ENCODE measurements at places on chromosomes 1 and 21.

- DNase-seq: no peak
Measured at GRCh38 chr21:36703626-36704280, 4.8 kb downstream of the SIM2 start.

DNA sequence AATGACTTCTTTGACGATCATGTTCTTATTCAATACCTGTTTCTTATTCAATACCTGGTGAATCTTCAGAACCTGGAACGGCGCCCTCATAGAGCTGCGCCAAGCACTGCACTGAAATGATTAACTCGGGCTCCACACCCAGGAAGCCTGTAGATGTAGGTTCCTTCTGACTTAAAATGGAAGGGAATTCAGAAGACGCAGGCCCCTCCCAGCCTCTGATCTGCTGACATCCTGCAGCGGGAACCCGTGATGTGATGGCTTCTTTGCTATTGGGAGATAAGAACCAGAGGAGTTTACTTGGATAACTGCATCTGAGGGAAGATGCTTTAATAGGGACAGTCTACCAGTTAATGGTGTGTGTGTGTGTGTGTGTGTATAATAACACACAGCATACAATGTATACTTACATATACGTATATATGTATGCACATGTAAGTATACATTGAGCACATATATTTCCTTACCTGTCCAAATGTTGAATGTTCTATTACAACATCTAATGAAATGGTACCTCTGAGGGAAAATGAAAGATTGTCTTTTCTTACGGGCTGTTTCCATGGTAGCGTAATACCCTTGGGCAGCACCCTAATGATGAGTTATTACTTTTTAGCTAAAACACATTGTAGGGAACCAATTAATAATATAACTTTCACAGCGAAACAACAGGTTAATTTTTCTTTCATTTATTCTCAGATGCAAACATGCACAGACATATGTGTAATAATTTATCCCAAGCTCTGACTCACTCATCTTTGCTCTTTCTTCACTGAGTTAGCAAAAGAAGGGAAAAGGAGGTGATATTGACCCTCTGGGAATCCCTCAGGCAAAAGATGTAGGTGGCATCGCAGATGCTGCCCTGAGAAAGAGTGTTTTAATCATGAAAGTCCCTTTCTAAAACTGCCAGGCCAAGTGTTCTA is 379.8 kb downstream of the SIPA1L2 start:
- no peak for DNase-seq

GRCh38 chr1:39654291-39654690 is 14.8 kb upstream of the HEYL start:
- no peak for DNase-seq

GRCh38 chr1:245578771-245579170 is 424.0 kb downstream of the KIF26B start:
- no peak for DNase-seq

DNA sequence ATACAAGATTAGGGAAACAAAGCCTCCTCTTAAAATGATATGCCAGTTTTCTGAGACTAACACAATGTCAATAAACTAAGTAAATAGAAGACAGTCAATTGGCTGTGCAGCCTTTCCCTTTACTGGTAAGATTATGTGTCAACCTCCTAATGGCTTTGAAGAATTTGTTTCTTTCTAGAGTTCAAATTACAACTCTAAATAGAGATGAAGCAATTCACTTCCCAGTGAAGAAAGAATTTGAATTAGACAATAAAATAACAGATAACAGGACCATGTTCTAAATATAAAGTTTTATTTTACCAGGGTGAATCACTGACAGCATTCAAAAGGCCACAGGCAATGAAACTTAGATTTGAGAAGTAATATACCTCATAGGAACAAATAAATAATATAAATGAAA is 680.3 kb downstream of the PLA2G4A start:
- no peak for DNase-seq

DNA sequence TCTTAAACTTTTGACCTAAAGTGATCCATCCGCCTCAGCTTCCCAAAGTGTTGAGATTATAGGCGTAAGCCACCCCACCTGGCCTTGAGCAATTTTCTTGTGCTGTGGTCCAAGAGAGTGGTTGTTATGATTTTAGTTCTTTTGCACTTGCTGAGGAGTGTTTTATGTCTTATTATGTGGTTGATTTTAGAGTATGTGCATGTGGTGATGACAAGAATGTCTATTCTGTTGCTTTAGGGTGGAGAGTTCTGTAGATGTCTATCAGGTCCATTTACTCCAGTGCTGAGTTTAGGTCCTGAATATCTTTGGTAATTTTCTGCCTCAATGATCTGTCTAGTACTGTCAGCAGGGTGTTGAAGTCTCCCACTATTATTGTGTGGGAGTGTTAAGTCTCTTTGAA is 11.2 kb upstream of the S100B start:
- DNase-seq: no peak

- DNase-seq: no peak
Measured at GRCh38 chr1:159580340-159580739, 7.3 kb upstream of the APCS start.

- DNase-seq: no peak
Measured at GRCh38 chr1:164780111-164780812, 221.3 kb downstream of the PBX1 start.

DNA sequence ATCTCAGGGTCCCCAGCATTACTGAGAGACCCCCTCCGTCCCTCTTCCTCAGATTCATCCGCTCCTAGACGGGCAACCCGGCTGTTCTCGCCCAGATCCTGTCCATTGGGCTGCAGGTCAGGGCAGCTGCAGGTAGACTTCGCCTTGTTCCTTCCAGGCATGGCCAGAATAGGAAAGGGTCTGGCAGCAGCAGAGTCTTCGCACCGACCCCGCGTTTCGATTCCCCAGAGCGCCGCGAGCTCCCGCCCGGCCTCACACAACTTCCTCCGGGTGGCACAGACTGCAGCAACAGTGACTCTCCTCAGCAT is 265 bp downstream of the NRDC start:
- DNase-seq: no peak

DNA sequence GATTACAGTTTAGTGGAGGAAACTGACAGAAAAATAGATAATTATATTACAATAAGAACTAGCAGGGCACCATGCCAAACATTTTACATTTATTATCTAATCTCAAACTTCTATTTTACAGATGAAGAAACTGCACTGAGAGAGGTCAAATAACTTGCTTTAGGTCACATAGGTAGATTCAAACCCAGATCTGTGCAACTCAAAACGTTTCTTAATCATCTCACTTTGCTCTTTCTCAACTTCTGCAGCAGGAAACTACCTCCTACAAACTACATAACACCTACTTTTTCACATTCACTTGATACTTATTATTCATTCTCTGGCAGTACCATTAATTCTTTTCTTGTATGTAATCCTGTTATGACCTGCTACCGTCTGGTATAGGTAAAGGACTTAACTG is 49.9 kb upstream of the BCL10 start:
- DNase-seq: no peak

DNA sequence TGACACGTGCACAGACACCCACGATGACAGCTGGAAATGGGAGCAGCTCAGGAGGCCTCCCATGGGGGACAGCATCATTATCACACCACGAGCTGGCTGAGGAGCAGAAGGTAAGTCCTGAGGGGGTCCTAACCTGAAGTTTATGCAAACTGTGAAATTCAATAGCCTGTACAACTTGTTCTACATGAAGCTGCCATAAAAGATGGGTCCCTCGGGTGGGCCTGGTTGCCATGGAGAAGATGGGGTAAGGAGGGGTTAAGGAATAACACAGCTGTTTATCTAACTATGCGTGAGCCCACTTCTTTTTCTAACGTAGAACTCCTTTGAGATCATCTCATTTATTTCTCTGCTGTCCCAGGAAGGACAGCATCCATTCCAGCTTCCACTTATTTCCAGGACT is 163.4 kb upstream of the CD34 start:
- no peak for DNase-seq

- no peak for DNase-seq
Measured at GRCh38 chr1:159581422-159581821, 6.2 kb upstream of the APCS start.

DNA sequence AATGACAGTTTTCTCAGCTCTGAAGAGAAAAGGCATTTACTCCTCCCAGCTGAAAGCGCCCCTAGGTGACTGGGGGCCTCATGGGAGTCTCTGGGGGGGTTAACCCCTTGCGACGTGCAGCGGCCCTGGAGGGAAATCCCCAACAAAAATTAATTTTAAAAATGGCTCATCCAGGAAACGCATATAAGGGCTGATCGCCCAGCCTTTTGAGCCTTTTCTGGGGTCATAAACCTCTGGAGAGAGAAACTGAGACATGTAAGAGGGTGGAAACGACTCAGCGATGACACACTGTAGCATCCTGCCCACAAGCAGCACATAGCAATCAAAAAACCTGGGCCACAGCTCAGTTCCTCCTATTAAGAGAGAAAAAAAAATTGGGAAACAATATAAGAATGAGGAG is 20.4 kb upstream of the HPDL start:
- DNase-seq: peak; percentile 50

Measured in stimulated activated CD8-positive, alpha-beta memory T cell treated with anti-CD3 and anti-CD28 coated beads, Interleukin-15, amount 100 ng/mL, for 48 hours (primary cell).